ENCODE measurements at places on chromosomes 1 and 21.

- DNase-seq = no peak
Measured at GRCh38 chr1:65792669-65793358, at the start of gene PDE4B. TSS of gene PDE4B (plus strand) at chr1:65792895.

GRCh38 chr1:186828611-186829454 is at the start of gene PLA2G4A:
TSS of gene PLA2G4A (plus strand) at chr1:186828949. CDS start at chr1:186854355, 25,406 bp downstream.
- peak; percentile 64 for DNase-seq

DNA sequence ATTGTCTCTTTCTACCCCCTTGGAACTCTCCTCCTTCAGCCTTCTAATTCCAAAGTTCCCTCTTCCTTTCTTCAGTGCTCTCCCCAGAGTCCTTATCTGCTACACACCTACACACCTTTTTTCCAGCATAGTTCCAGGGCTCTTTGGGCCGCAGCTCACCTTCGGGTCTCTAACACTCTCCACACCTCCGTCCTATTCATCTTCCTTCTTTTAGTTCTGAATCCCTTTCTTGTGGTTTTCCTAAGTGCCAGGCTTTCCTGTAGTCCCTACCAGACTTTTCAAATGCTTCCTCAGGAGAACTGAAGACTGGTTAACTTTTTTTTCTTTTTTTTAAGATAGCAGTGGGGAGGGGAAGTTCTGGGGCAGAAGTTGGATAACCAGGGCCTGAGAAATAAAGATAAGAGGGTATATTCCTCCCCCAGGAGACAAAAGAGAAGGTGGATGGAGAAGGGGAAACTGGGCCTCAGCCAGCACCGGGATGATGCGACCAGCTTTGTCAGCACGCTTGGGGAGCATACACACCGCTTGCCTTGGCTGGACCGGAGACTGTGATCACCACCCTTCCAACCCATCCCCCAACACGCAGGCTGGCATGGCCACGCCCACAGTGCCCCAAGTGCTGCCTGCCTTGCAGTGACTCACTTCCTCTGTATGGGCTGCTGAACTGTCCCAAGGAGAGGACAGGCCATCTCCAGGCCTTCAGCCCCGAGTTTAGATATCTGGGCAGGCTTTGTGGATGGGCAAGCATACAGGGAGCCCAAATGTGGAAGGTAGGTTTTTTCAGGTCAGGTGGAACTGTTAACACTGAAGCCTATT is 2.5 kb upstream of the CERS2 start:
- DNase-seq = peak; percentile 91

- no peak for DNase-seq
Measured at GRCh38 chr1:77990629-77991204, 11.8 kb upstream of the FUBP1 start.

Measured in ureter (tissue), 1 donor.